ENCODE measurements at places on chromosomes 3 and 15.

GRCh38 chr3:37456781-37457180 is 282.4 kb upstream of the LRRFIP2 start:
- DNase-seq, result no peak

- no peak for DNase-seq
These were observed 1.7 kb downstream of the CHDH start for GRCh38 chr3:53844262-53845102.

DNA sequence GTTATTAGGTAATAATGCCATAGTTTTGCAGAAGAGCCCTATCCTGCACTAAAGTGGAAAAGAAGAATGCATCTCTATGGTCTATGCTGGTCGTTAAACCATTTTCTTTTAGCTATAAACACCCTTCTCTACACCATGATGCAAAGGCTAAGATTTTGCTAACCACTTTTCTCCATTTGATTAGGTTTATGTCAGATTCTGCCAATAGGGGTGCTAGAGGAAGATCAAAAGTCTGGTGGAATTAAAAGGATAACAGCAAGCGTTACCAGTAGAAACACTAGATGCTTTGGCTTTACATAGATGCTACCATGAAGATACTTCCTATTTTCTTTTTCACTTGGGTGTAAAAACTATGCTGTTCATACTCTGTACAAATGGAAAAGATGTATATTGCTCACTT is 669.8 kb upstream of the ARPP21 start:
- no peak for DNase-seq

GRCh38 chr3:161161603-161162002 is 56.5 kb upstream of the B3GALNT1 start:
- no peak for DNase-seq

- no peak for DNase-seq
These were observed 270.7 kb downstream of the THSD4 start for GRCh38 chr15:71386005-71386404.
